ENCODE measurements at places on chromosomes 4 and X.

GRCh38 chr4:167290678-167291077, 56.4 kb upstream of the SPOCK3 start:
- DNase-seq: no peak

DNA sequence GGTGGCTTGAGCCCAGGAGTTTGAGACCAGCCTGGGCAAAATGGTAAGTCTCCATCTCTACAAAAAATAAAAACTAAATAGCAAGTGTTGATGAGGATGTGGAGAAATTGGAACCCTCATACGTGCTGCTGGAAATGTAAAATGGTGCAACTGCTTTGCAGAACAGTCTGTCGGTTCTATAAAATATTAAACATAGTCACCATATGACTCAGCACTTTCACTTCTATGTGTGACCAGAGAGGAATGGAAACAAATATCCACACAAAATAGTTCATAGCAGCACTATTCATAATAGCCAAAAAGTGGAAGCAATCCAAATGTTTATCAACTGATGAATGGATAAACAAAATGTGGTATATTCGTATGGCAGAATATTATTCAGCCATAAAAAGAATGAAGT, 60.8 kb upstream of the FMR1 start:
- no peak for DNase-seq

- DNase-seq: no peak
Measured at GRCh38 chr4:104596189-104596588, 101.5 kb upstream of the CXXC4 start.

- no peak for DNase-seq
Measured at GRCh38 chr4:37717576-37717975, 31.4 kb upstream of the RELL1 start.

DNA sequence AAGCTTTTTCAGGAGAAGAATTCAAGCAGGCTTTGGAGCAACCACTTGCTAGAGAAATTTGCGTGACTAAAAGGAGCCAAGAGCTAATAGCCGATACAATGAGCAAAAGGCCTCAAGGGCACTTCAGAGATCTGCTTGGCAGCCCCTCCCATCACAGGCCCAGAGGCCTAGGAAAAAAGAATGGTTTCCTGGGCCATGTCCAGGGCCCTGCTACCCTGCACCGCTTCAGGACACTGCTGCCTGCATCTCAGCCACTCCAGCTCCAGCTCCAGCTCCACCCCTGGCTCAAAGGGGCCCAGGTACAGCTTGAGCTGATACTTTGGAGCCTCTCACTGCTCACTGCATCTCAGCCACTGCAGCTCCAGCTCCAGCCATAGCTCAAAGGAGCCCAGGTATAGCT, 98.9 kb downstream of the FAM13A start:
- DNase-seq: no peak

DNA sequence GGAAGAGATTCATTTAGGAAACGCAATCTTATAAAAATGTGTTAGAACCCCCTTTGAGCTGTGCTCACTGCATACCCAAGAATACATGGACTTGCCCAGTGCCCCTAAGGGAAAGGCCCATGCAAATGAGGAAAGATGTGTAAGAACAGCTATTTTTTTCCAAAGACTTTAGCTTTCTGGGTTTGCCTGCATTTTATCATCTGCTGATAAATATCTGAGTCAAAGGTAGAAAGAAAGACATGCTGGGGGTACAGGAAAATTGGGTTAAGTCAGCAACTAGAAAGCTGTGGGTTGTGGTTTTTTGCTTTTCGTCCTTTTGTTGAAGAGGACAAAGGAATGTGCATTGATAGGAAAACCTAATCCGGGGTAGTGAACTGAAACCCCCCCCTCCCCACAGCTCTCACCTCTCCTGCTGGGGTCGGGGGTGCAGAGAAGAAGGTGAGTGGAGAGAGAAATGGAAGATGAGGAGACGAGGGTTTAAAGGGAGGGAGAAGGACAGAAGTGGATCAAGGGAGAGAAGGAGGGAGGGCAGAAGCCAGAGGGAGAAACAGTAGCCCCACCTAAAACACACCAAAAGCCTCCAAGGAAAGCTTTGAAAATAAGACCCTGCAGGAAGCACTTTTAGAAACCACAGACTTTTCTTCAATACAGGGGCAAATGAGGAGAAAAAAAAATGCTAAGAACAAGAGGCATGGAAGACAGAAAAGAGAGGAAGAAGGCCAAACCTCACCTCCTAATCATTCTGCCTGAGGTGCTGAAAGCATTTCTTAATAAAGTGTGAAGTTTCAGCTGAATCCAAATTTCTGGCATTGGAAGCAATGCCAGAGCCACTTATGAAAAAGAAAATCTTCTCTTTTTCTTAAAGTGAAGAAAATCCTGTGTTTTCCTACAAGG, 49.3 kb downstream of the KDR start:
- no peak for DNase-seq

- DNase-seq: no peak
Measured at GRCh38 chr4:141686879-141687278, 50.5 kb downstream of the IL15 start.

- no peak for DNase-seq
Measured at GRCh38 chr4:149838036-149838435, 22.4 kb upstream of the IQCM start.

- DNase-seq: no peak
Measured at GRCh38 chr4:1178300-1179088, 6.1 kb upstream of the SPON2 start.

- no peak for DNase-seq
Measured at GRCh38 chr4:82688091-82688795, 110.4 kb downstream of the SCD5 start.

DNA sequence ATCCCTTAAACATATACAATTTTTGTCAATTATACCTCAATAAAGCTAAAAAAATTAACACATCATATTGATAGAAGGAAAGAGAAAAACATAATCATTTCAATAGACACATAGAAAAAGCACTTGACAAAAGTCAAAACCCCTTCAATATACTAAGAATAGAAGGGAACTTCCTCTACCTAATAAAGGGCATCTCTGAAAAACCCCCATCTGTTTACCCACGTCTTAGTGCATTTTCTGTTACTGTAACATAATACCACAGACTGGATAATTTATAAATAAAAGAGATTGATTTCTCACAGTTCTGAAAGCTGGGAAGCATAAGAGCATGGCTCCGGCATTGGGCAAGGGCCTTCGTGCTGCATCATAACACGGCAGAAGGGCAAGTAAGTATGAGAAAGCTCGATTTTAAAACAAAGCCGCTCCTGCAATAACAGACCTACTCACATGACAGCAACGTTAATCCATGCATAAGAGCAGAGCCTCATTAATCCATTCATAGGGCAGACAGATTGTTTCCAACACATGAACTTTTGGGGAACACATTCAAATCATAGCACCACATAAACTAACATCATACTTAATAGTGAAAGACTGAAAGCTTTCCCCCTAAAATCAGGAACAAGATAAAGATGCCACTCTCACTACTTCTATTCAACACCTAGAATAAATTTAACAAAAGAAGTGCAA, 15.7 kb downstream of the STEEP1 start:
- no peak for DNase-seq

GRCh38 chr4:99201690-99202089, 17.4 kb downstream of the ADH6 start:
- DNase-seq: no peak

DNA sequence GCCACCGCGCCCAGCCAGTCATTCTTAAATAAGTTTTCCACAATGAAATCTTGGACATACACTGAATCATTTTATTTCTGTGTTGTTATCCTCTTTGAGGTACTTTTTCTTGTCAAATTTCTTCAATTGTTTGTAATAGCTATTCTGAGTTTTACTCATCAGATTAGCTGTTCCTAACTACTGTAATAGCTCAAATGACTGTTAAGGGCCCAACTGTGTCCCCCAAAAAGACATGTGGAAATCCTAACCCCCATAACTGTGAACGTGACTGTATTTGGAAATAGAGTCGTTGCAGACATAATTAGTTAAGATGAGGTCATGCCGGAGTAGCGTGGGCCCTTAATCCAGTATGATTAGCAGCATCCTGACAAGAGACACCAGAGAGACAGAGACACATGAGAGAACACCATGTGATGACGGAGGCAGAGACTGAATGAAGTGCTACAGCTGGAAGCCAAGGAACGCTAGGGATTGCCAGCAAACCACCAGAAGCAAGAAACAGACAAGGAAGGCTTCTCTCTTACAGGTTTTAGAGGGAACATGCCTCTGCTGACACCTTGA, 22.9 kb downstream of the ACOT9 start:
- DNase-seq: no peak

DNA sequence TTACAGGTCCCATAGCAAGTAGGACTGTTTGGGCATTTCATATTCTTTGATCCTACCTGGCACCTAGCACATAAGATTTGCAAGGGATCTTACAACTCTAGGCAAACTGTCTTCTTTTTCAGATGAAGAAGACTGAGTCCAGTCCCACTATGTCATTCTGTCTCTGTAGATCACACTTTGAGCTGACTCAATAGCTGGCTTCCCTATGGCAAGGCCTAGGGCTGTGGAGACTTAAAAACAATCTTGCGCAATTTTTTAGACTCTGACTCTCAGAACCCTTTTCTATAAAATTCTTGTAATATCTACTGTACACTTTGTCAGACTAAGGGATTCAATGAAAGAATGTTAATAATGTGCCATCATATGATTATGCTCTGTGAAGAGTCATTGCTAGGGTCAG, 26.7 kb downstream of the OTC start:
- no peak for DNase-seq

DNA sequence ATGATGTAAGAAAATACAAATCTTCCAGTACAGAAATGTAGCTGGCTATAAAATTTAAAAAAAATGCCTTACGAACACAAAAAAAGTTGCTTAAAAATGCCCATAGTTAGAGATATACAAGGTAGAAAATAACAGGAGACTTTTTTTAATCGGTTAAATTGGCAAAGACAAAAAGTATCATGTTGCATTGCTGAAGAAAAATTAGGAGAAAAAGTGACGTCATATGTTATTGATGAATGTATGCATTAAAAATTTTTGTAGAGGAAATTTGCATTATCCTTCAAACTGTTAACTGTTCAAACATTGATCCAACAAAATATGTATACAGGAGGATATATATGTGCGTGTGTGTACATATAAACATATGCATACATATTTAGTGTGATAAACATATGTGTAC, 1634.4 kb upstream of the PCDH7 start:
- DNase-seq: no peak

GRCh38 chr4:171812665-171813525, at the start of gene GALNTL6:
TSS of gene GALNTL6 (plus strand) at chr4:171813404.
- DNase-seq: no peak

GRCh38 chr4:188911707-188912106, 772.5 kb downstream of the TRIML1 start:
- no peak for DNase-seq

DNA sequence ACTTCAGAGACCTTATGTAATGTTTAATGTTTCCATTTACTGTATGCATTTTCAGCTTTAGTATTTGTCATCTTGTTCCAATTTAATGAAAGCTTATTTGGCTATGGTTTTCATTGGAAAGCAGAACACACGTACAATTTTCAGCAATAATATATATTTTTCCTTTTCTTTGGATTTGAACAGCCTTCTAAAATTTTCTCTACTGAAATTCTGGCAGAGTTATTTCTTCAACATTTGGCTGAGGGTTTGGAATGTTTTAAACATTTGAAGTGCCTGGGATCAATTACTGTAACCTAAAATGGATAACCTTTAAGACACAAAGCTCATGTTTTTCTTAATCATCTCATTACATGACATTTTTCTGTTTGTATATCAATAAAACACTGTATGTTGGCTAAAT, 156.9 kb downstream of the TENM3 start:
- DNase-seq: no peak

DNA sequence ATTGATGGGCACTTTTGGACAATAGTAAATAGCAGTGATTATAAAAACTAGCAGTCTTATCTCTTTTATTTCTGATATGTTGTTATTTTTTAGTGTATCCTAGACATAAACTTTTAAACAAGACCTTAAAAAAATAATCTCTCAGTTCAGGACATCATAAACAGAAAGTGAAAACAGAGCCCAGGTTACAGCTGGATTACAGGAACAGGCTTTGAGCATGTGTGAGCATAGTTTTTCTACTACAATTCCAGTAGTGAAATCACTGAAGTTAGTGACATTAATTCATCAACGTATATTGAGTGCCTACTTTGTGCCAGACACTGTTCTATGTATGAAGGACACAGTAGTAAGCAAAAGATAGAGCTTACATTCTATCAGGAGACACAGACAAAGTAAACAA, 16.9 kb downstream of the TRIM75 start:
- no peak for DNase-seq

- DNase-seq: no peak
Measured at GRCh38 chr4:9942921-9943600, 78.2 kb downstream of the SLC2A9 start.

DNA sequence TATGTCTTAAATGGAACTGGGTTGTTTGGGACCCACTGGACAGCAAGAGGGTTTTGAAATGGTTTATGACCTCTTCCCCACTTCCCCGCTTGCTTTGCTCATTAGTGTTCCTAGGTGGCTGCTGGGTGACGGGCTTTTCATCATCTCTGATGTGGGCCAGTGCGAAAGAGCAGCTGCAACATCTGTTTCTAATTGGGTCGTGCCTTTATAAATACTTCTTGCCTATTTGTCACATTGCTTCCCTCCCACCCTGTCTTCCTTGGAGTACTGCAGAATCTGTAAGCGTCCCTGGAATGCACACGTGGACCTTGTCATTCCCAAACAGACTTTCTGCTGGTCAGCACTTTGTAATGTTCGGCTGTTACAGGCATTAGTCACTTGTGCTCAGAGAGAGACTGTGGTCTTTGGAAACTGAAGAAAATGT, 35.2 kb downstream of the SEPTIN11 start:
- DNase-seq: no peak

- DNase-seq: no peak
Measured at GRCh38 chr4:69470561-69470960, 25.1 kb downstream of the UGT2B4 start.

DNA sequence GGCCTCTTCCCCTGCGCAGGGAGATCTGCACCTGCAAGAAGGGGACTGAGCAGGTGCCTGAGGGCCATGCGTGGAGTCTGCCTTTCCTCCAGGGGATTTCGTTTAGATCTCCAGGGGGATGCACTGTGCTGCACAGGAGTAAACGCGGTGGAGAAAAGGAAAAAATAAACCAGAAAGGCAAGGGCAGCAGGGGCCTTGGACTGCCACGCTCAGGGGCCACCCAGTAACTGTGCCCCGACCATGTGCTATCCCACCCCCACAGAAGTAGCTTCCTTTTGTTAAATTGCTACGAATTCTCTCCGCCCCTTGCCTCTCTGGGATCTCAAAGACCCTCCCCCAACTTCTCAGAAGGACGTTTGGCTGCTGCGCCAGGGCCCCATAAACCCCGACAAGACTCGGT, 17.2 kb upstream of the HMX1 start:
- no peak for DNase-seq

- DNase-seq: no peak
Measured at GRCh38 chr4:6153874-6154273, 46.5 kb downstream of the JAKMIP1 start.

DNA sequence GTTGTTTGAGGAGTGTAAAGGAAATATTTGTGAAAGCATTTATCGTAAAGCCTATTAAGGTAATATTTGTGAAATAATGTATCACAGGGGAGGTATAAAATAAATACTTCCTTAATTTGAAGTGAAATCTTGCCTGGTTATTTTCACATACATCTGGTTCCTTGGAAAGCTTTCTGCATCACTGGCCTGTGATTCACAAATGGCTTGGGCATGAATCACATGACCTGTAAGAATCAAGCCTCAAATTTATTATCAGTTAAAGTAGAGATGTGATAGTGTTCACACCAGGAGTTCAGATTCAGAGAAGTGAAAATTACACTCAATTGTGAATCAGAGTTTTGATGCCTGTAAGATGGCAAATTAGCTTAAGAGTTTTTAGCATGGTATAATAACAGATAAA, 1911.4 kb downstream of the STIM2 start:
- no peak for DNase-seq

GRCh38 chr4:90544532-90545045, 417.4 kb downstream of the CCSER1 start:
- DNase-seq: no peak
